Smooth muscle cell of the coronary artery (primary cell): ENCODE measurements at places on chromosomes 12 and 14. TPM values are rescaled to one million over a fixed set of nuclear protein-coding genes. Genes with fewer than 3 reads are reported as not detected.

ESPL1 gene
- total RNA-seq, result 0.70 and 1.2 TPM in 2 replicates

POTEG gene
- total RNA-seq, result not detected in 2 replicates

CD163 gene
- total RNA-seq, result not detected in 2 replicates

CRIP1 gene
- 1.2 and 7.7 TPM in 2 replicates for total RNA-seq

NUDT4 gene
- total RNA-seq, result 17.9 and 111 TPM in 2 replicates

CLEC9A gene
- not detected in 2 replicates for total RNA-seq

ERBB3 gene
- 0.53 and 0.70 TPM in 2 replicates for total RNA-seq

STYK1 gene
- 0.15 and 0.82 TPM in 2 replicates for total RNA-seq

HOXC10 gene
- not detected in 2 replicates for total RNA-seq

EML1 gene
- total RNA-seq, result 28.6 and 117 TPM in 2 replicates

POTEM gene
- total RNA-seq, result not detected in 2 replicates

IL31 gene
- not detected in 2 replicates for total RNA-seq

KRT85 gene
- total RNA-seq, result not detected in 2 replicates

CLEC2A gene
- total RNA-seq, result 5.6 TPM in 1 of 2 replicates, not detected in the other

RNF31 gene
- 22.2 and 24.9 TPM in 2 replicates for total RNA-seq
